Activated T-cell treated with anti-CD3 and anti-CD28 coated beads for 4 hours (primary cell): ENCODE measurements at places on chromosomes 1 and 21.

GRCh38 chr1:97849345-97850340, 71.2 kb downstream of the DPYD start:
- no peak for DNase-seq

- DNase-seq, result no peak
These were observed 462.0 kb upstream of the RUNX1 start for GRCh38 chr21:35510957-35511695.

- DNase-seq, result no peak
These were observed 1109.8 kb upstream of the B3GALT2 start for GRCh38 chr1:194296201-194296600.

- no peak for DNase-seq
These were observed 7.5 kb downstream of the PUM1 start for GRCh38 chr1:31058012-31058411.

GRCh38 chr1:118486199-118486598, 301.2 kb upstream of the SPAG17 start:
- DNase-seq, result no peak

DNA sequence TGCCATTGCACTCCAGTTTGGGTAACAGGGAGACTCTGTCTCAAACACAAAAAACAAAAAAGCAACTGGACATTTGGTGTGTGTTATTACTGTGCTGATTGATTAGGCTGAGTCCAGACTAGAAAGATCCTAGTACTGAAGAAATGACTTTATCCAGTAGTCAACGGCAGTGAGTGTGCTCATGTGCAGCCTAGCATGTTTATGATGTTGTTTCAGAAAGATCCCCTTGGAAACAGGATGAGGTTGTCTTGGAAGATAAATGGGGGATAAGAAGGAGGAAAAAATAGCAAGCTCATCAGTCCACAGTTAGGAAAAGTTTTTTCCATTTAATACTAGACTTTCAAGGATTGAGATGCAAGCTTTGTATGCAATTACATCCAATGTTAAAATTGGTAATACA, 14.3 kb downstream of the RUSC1 start:
- DNase-seq, result no peak

GRCh38 chr1:8597455-8597854, 220.0 kb downstream of the RERE start:
- no peak for DNase-seq
